ENCODE measurements at places on chromosomes 5 and 9.

DNA sequence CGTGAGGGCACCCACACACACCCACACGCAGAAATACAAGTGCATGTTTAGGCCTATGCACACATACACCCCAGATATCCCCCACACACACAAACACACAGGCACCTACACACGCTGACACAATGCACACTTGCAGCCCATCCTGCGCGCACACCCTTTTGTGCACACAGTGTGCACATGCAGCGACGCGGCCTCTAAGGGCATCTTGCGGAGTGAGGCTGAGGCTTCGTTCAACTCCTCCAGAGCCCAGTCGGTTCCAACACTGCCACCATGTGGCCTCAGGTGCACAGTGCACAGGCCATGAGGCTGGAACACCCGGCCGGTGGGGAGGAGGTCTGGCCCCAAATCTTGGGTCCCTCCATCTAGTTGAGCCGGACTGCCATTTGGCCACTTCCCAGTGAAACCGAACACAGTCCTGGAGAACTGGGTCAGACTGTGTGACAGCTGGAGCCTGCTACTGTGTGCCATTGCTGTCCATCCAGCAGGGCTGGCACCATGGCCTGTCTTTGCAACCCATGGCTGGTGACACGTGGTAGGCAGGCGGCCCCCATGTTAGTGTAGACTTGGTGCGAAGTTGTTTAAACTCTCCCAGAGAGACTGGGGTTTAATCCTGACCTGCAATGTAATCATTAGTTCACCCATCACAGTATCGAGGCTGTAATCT, 97.7 kb upstream of the MVB12B start:
- peak; percentile 69 for DNase-seq

GRCh38 chr5:67166460-67167285, 29.9 kb downstream of the CD180 start:
- DNase-seq, result peak; percentile 75

DNA sequence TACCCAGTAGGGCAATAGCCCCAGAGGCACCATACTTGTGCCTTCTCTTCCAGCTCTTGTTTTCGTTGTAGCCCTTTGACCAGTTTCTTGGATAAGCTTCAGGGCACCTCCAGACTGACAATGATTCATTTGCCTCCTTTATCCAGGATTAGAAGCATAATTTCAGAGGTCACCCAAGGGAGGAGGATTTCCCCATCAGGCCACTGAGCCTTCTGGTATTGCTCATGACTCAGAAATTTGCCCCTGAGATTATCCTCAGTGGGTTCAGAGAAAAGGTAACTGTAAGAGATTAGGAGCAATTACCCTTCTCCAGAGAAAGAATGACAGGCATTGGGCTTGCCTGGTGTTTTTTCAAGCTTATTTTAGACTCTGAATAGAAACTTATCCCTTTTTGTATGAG, 147.9 kb downstream of the MSX2 start:
- DNase-seq, result no peak

DNA sequence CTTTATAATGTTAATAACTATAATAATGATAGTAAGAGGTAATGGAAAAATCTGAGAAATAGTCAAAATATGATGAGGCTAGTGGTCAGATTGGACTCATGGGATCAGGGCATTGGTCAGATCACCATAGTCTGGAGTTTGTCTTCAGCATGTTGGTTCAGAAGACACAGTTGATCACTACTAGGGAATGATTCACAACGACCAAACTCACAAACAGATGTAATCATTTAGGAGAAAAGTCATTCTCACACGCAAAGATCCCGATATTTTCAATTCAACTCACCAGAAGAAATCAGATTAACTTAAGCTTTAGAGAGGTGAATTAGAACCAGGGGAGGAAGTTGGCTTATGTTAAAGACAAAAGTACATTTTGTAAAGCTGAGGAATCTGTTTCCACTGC, 131.8 kb downstream of the LURAP1L start:
- no peak for DNase-seq

DNA sequence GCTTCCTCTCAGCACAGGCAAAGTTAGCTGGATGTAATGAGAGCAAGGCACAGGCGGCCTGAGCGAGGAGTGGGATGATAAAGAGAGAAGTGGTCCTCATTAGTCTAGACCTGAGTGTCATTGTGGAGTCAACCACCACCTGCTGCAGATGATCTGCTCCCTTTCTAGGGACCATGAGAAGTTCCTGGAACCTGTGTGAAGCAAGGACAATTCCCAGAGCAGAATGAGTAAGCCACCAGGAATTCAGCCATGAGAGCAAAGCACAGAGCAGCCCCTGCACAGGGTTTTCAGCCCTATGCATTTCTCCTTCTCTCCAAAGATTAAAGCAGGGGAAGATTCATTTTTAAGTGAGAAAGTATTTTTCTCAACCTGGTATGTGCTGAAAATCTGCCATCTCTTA, 146.8 kb upstream of the SPEF2 start:
- no peak for DNase-seq

Data from activated CD4-positive, CD25-positive, alpha-beta regulatory T cell treated with anti-CD3 and anti-CD28 coated beads, Interleukin-2, amount 50 U/mL, for 72 hours (primary cell).